ENCODE measurements at places on chromosomes 2 and 18.

DNA sequence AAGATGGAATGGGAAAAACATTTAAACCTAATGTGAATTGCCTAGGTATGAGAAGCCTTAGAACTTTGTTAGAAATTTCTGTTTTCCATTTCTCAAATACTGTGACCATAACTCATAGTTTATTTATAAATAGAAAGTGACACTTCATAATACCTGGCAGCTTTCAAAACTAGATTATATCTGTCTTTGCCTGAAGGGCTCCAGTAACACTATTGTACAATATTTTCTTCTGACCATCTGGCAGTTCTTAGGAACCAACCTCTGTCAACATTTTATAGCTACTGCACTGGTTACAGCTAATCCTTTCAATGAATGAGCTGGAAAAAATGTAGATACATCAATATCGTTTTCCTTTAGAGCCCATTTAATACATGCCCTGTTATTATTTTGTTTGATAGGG lies 237.4 kb downstream of the CAMKMT start:
- no peak for DNase-seq

DNA sequence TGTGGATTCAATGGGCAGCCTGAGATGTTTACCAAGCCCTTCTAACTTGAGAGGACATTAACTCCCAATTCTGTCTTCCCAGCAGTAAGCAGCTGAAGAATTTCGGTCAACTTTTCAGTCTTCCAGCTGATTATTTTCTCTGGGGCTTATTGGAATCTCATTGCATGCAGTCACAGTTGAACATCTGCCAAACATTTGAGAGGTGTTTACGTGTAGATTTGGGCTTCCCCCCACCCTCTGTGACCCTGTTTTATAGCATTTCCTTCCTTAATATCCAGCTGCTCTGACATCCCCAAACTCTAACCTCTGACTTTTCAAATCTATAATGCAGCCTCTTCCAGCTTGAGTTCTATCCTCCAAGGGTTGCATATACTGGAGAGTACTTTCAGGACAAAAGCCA lies 16.5 kb upstream of the VIT start:
- no peak for DNase-seq

GRCh38 chr2:8290771-8291352 lies 391.0 kb upstream of the ID2 start:
- DNase-seq, result no peak

- DNase-seq, result no peak
These were observed 166.7 kb downstream of the MEIS1 start for GRCh38 chr2:66601624-66602023.

- no peak for DNase-seq
These were observed 49.9 kb downstream of the LPIN2 start for GRCh38 chr18:2963048-2963447.

DNA sequence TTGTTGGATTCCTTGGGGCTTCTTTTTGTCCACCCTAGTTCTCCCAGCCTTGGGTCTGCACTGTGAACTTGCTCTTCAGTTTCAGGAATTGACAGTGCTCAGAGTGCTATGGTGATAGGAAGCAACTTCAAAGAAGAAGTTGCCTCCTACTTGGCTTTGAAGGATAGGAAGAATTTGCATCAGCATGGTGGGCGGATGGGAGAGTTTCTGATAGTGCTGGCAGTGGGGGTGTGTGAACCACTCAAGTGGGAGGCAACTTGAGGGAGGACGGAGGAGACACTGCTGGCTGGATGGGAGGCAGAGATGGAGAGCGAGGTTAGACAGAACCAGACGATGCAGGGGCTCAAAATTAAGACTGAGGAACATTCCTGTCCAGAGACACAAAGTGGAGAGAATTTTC lies 164.4 kb upstream of the SKOR2 start:
- DNase-seq, result no peak

DNA sequence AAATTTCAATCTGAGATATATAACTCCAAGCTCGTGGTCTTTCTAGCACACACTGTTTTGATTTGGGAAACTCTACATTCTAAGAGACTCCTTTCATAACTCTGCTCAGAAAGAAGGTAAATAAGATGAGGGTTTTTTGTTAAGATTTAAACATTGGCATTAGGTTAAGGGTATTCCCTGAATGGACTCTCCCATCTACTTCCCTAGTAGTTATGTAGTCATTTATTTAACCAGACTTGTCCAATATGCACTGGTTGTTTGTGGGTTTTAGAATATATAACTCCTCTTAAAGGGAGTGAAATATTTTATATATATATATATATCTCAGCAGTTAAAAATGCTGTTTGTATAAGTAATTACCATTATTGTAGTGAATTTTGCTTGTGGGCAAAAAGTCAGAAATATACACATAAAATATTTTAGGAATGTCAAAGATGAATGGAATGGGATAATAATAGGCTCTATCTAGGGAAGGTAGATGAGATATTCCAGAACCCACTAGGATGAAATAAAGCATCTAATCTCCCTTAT lies 61.5 kb upstream of the WDR75 start:
- no peak for DNase-seq

DNA sequence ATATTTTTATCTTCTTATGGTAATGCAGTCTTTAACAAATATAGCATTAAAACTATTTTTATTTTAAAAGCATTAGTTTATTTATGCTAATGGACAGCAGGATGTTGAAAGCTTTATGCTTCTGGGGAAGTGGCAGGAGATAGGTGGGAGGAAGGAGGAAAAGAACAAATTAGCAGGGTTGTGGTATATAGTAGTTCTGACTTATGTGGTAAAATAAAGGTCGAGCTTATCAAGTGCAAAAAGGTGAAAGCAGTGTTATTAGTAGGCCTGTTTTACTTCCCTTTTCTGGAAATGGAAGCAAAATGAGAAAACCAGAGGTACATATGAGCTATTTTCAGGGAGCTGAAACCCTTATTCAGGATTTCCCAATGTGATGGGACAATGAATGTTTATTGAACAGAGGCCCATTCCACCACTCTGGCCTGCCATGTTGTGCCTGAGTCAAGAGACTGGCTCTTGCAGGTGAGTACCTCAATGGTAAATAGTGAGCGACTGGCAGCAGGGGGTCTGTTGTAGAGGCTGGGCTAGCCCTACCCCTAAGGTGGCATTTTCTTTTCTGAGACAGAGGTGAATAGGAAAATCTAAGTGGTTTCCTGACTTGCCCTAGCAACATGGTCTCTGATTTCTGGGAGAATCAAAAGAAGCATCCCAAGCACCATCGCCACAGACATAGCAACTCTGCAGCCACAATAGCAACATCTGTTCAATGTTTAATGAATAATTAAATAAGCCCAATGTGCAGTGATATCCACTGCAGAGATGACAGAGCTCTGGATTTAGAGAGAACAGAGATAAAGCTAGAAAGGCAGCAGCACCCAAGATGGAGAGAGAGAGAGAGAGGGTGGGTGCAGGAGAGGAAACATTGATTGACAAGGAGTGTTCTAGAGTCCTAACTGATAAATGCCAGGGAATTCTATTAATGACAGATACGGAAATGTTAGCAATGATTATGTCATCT lies 119.7 kb downstream of the UPP2 start:
- DNase-seq, result no peak

All from right lung (tissue), 10 donors.